ENCODE measurements at places on chromosomes 5 and 9.
A peak's percentile ranks its signal among the peaks of the same experiment; 100 is the strongest.

DNA sequence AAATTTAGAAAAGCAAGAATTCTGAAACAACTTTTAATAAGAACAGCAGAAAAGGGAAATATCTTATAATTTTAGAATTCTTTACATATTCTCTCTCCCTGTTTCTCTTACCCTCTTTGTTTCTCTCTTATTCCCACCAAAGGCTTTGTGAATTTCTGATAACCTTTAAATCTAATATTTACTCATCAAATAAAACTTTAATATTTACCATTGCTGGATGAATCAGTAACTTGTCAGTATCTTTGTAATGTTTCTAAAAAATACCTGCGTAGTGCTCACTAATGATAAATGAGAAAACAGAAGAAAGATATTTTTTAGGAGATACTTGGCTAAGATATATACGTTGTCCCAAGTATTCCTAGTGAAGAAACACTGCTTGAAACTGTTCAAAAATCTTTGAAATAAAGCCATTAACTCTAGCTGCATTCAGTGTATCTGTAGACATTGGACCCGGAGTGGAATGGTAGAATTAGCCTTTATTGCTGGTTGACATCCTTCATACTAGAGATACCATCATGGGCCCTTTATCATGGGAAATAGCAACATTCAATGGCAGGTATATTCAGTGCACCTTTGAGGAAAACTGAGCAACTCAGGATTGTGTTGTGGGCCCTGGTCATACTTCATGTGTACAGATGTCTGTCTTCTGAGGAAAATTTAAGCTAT lies 2160.4 kb downstream of the MAT2B start:
- no peak for DNase-seq

GRCh38 chr9:32487981-32488380 lies 38.0 kb downstream of the RIGI start:
- no peak for DNase-seq

GRCh38 chr5:178839319-178839704 lies 20.4 kb upstream of the ZNF354B start:
- DNase-seq: peak; percentile 49

DNA sequence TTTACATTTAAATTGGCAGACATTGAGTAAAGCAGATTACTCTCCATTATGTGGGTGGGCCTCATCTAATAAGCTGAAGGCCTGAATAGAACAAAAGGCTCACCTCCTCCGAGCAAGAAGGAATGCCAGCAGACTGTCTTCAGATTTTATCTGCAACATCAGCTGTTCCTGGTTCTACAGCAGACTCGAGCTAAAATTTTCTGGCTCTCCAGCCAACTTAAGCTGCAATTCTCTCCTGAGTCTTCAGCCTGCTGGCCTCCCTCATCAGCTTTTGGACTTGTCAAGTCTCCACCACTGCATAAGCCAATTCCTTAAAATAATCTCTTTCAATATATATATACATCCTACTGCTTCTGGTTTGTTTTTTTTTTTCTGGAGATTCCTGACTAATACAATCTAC lies 12.5 kb downstream of the TRPM3 start:
- DNase-seq: no peak

DNA sequence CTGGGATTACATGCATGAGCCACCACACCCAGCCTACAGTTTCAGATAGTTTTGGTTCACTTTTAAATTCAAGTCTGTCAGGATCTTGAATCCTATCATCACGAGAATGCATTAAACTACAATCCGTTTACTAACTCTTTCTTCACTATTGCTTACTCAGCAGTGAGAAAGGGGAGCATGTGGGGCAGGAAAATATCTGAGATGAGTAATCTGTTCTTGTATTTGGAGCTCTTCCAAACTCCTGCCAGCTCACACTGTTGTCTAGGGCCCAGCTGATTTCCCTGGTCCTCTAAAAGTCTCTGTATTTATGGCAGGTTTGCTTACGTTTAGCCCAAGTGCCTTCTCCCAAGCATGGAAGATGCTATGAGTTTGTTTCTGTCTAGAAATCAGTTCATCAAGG lies 152.2 kb downstream of the FGF18 start:
- DNase-seq: no peak

- no peak for DNase-seq
These were observed 77.9 kb downstream of the ANXA1 start for GRCh38 chr9:73229543-73229942.

DNA sequence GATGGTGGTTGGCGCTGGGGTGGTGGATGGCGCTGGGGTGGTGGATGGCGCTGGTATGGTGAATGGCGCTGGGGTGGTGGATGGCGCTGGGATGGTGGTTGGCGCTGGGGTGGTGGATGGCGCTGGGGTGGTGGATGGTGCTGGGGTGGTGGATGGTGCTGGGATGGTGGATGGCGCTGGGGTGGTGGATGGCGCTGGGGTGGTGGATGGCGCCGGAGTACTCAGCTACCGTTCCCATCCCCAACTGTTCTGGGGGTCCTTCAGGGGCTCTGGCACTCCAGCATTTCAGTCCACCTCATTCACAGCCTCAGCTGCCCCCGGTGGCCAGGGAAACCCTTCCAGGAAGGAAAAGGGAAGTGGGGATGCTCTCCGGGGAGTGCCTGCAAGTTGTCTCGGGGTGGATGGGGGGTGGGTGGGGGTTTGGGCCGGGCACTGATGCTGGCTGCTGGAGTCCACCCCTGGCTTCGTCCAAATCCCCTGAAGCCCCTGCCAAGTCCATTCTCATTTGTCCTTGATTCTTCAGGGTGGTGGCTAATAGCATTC lies 147.3 kb upstream of the COL5A1 start:
- DNase-seq: no peak

DNA sequence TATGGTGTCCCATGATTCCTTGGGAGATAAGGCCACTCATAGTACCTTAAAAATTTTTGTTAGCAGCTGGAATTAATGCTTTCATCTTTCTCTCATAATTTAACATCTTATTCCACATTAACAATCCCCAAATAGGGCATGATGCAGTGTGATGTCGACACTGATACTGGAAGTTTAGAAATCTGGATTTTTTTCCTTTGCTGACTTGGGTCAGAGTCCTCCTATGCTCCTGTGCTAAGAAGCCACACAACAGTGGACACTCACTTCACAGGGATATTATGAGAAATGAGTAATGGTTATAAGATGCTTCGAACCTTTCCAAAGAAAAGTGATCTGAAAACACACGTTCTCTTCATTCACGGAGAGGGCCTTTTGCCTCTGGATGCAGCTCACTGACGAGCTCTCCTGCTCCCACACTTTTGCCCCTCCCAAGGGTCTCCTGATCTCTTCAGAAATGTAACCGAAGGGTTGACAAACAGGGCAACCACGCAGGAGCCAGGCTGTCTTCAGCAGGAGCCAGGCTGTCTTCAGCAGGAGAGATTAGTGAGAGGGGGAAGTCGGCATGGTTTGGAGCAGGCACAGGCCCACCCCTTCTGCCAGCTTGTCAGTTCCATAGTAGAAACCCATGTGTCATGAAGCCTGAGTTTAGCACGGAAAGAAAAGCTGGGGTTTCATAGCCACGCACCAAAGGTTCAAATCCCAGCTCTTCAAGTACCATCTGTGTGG lies 247.8 kb downstream of the AOPEP start:
- DNase-seq: no peak

DNA sequence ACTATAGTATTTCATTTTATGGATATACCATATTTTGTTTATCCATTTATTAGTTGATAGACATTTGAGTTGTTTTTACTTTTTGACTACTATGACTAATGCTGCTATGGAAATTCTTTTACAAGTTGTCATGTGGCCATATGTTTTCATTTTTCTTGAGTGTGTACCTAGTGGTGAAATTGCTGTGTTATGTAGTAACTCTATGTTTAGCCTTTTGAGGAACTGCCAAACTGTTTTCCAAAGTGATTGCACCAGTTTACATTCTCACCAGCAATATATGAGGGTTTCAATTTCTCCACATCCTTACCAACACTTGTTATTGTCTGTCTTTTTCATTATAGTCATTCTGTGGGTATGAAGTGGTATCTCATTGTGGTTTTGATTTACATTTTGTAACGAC lies 75.4 kb downstream of the GRIA1 start:
- no peak for DNase-seq

- DNase-seq: peak; percentile 58
These were observed 19.6 kb downstream of the QSOX2 start for GRCh38 chr9:136225748-136226679.

- no peak for DNase-seq
These were observed 186.7 kb upstream of the RASA1 start for GRCh38 chr5:87081016-87081415.

DNA sequence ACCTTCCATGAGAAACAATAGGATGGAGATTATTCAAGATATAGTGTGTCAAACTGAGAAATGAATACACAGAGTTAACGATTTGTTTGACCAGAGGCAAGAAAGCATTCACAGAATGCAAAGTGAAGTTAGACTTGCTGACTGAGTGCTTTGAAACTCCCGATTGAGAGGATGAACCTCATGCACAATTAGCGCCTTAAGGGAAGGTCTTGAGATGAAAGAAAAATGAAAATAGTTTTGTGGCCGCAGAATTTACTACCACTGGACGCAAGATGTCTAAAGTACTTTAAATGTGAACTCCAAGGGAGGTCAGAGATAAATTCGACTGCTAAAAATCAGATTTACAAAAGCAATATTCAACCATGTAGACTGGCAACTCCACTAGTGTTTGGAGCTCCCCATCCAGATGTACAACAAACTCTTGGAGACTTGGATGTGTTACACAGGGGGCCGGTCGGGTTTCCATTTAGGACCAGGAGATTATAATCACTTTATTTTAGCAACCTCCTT lies 707 bp upstream of the RIMOC1 start:
- no peak for DNase-seq

DNA sequence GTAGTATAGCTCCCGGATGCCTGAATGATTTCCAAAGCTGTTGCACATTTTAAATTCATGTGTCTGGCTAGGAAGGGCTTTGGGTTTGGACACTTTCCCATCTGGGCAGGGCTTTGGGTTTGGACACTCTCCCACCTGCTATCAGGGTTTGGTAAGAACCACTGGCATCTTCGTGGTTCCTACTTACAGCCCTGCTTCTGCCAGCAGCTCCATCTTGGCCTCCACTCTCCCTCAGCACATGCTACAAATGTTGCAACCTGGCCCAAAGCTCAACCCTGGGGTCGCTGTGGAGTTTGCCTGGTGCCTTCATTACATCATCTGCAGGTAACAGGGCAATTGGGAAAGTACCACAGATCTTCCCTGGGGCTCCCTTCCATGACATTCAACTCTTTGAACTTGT lies 3.5 kb downstream of the TMCO6 start:
- DNase-seq: no peak
